GM04504 (cell line): ENCODE measurements at places on chromosomes 6 and 20.

GRCh38 chr20:2849529-2849928 is 9.0 kb downstream of the VPS16 start:
- no peak for DNase-seq

- DNase-seq: no peak
Observed at GRCh38 chr6:26243132-26243531, 121.9 kb upstream of the BTN3A2 start.

DNA sequence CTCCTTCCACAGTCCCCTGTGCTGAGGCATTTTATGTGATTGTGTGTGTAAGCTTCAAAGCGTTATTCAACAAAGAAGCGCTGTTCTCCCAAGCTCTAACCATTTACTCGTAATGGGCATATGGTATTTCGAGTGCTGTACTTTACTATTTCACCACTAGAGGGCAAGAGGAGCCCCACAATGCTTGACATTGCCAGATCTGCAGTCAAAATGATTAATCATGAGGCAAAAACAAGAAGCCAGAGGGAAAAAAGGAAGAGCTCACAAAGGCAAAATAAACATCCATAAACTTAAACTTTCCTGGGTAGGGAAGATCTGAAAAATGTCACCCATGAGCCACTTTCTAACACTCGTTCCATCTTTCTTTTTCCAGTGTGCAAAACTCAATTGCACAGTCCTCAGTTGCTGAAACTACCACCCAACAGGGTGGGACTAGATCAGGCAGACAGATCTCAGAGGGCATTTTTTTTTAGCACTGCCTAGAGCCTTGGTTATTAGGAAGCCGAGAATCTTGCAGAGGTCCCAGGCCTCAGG is 215.0 kb upstream of the PLCB4 start:
- peak; percentile 73 for DNase-seq

DNA sequence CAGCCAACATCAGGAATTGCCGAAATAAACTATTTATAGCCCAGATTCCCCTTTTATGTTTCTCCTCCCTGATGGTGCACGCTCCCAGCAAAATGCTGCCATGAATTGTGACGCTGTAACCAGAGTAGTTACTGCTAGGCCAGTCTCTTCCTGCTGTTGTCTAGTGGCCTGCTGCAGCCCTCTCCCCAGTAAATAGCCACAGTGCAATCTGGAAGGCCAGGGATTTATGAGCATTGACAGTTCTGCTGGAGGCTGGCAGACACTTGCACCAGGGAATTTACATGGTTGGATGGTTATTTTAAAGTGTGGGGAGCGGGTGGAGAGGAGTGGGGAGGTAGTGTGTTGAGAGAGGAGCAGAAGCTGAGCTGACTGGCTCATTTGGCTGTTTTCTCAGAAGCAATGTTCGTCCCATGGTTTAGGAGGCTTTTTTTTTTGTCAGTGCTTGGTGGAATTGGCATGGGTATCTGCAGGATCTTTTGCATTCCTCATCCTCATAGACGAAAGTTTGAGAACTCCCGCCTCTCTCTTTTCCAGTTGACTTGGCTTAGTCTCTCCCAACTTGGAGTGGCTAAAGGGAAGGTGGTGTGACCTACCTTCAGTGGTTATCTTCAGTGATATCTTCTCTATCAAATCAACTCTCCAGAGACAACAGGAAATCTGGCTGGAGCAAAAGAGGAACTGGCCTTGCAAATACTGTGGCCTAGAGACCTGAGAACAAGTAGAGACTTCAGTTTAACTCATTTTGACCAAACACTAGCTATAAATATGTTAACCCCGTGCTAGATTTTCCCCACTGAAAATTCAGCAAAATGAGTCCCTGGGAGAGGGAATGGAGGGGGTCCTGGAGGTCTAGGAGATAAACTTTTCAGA is 99.3 kb upstream of the VSTM2L start:
- no peak for DNase-seq

DNA sequence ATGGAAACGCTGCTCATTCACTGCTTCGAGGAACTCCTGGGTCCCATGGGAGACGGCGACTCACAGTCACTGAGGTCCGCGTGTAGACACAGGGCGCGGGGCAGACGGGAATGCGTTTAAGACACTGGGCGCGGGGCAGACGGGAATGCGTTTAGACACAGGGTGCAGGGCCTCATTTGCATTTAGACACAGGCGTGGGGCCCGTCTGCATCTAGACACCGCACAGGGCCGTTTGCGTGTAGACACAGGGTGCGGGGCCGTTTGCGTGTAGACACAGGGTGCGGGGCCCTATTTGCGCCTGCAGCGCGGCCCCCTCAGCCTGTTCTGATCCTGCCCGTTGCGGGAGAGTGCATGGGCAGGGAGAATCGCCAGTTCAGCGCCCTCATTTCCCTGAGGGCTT is 10.4 kb downstream of the DACT2 start:
- DNase-seq: no peak

- DNase-seq: no peak
Observed at GRCh38 chr6:62775427-62776022, 435.7 kb upstream of the FKBP1C start.

DNA sequence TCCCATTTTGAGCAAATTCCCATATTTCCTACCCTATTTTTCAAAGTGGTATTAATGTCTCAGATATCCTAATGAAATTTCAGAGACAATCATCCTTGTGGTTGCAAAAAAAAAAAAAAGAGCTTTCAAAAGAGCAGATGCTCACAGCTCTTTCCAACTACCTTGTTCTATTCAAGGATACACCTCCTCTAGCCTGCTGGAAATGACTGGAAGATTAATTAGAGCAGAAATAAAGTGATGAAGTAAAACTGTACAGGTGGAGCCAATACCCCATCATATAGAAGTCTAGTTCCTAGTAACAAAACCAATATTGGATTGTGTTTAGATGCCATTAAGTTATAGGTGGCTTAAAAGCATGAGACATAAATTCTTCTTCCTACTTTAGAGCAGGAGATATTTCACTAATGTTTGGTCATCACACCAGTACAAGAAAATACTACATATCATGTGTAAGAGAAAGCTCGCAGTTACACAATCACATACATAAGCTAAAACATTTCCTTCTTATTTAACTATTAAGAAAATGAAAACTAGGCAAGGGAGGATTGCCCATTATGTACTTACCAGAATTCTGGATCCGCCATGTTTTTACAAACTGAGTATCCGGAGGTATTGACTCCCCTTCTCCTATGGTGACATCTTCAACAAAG is 42.4 kb downstream of the ILRUN start:
- no peak for DNase-seq

- no peak for DNase-seq
Observed at GRCh38 chr6:28351087-28351486, 1.3 kb downstream of the ZKSCAN3 start.

GRCh38 chr20:48026981-48027592 is 241.8 kb upstream of the SULF2 start:
- no peak for DNase-seq

GRCh38 chr6:14067656-14068055 is 49.9 kb upstream of the CD83 start:
- no peak for DNase-seq

DNA sequence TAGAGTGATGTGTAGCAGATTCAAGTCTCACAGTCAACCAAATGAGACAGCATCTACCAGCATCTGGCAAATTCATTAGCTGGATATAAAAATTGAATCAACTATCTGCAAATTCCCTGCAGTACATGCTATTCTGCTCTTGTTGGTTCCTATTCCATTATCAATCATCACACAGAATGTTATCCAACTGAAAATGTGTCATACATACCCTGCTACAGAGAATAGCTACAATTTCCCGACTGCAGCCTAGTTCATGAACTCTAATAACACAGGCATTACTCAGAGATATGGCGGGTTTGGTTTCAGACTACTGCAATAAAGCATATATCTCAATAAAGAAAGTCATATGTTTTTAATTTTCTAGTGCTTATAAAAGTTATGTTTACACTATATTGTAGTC is 78.4 kb downstream of the AHI1 start:
- DNase-seq: peak; percentile 45

GRCh38 chr6:89984926-89985750 is 90.9 kb downstream of the GJA10 start:
- peak; percentile 48 for DNase-seq
